CMK (cell line): ENCODE measurements at places on chromosomes 6 and 20.
A peak's percentile ranks its signal among the peaks of the same experiment; 100 is the strongest.

GRCh38 chr20:57909763-57910331 is 200.0 kb upstream of the PMEPA1 start:
- no peak for DNase-seq

DNA sequence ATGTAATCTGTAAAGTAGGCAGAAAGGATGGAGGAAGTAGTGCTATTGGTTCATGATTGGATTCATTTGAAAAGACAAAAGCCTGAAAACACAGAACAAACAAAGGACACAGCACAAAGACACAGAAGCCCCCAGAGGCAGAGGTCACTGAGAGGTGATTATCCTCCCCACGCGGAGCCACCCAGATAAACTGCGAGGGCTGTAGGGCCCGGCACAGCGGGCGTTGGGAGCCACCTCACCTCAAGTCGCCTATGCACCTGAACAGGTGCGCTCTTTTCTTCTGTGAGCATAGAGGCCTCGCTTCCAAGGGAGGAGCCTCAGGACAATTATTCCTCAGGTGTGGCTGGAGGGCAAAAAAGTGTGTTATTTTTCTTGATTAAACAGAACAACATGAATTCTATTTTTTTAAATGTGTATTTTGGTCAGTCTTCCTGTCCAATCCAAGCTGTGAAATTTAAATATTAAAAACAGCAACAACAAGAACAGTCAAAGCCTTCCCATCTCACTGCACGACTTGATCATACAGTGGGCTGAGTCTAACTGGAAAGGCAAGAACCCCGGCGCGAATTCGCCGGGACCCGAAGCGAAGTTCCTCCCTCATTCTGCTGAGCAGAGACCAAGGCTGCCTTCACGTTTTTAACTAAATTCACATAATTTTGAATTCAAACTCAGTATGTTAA is 205.3 kb downstream of the THBS2 start:
- no peak for DNase-seq

DNA sequence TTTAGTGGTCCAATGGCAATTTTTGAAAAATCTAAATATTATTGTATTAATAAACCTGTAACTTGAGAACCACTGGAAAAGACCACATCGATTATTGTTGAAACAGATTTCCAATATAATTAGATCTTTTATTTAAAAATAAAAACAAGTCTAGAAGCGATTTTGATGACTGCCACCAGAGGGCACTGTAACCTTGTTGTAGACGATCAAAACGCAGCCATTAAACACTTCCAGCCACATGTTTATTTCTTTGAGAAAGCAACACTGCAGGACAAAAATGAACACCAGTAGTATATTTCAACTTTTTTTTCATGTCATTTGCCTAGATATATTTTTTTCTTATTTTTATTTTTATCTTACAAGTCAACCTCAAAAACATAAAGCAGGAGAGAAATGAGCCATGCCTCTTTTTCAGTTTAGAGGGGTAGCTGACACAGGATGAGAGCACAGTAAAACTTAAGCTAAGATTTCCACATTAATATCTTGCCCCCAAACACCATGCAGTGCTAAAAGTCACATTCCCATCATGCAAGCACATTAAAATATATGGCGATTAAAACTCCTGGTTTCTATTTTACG is 115.4 kb downstream of the OPRM1 start:
- peak; percentile 32 for DNase-seq

DNA sequence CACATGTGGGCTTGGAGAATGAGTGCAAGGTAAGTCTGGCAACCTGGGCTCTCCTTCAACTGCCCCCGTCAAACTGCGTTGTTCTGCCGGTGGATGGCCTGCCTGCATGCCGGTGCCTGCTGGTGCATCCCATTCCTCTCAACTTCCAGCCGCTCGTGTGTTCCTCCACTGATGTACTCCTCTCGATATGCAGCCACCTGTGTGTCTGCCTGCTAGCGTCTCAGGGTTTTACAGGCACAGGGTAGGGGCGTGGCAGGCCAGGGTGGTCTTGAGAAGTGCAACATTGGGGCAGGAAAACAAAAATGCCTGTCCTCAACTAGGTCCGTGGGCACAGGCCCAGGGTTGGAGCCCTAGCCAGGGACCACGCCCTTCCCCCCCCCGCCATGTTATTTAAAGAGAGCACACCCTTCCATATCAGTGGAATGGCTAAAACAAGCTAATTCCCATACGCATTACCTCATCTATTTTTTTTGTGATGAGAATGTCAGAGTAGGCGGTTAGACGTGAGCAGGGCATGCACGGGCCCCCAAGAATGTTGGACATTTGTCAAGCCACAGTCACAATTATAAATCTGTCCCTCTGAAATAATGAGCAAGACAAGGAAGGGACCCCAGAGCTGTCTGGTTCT is 33.2 kb downstream of the SERPINB6 start:
- no peak for DNase-seq

DNA sequence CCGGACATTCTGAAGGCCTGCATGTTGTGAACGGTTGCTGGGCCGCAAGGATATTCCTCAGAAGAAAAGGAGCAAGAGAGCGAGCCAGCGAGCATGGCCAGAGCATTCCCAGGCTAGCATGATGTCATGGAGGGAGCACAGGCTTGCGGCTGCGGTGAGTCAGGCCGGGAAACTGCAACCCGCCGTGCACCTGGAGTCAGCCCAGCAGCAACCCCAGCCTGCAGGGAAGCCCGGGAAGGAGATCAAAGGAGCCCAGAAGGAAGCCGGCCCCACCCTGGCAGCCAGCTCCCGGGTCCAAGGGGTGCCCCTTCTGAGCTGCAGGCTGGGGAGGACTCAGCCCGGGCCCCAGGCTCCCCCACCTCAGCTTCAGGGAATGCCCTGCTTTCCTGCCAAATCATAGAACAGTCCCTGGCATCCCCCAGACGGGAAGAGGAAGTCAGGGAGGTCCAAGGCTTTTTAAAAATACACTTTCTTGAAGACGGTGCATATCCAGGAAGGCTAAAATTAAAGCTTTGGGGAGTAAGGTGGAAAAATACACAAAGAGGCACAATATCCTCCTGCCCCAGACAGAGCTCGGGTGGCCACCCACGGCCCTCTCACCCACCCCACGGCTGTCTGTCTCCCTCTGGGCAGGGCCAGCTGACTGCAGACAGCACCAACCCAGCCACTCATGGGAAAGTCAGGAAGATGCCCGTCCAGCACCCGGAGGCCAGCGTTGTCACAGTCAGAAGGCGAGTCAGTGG is 53.7 kb downstream of the BMP7 start:
- no peak for DNase-seq

GRCh38 chr6:56399250-56399671 is 151.9 kb upstream of the COL21A1 start:
- DNase-seq = no peak

- peak; percentile 11 for DNase-seq
Observed at GRCh38 chr6:46781478-46782378, 11.5 kb upstream of the MEP1A start.

- no peak for DNase-seq
Observed at GRCh38 chr6:69884231-69884630, 17.9 kb downstream of the COL19A1 start.

GRCh38 chr6:76035713-76036112 is 36.7 kb downstream of the IMPG1 start:
- DNase-seq = no peak

DNA sequence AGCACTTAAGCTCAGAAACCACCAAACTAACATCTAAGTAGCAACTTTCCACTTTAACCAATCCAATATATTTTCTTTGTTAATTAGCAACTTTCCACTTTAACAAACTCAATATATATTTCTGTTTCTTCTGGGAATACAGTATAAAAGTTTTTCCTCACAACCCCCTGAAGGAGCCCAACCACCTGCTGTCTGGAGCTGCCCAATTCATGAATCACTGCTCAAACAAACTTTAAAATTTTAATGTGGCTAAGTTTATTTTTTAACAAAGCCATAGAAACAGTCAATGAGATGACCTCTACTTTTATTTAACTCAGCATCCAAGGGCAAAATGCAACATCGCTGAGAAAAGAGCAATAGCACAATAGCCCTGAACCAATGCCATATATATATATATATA is 500.1 kb downstream of the EPM2A start:
- DNase-seq = no peak

GRCh38 chr6:56660381-56660730 is 17.7 kb upstream of the DST start:
- no peak for DNase-seq

- DNase-seq = no peak
Observed at GRCh38 chr20:50373674-50374286, 136.4 kb upstream of the PTPN1 start.

GRCh38 chr20:3156811-3157619 is 2.6 kb downstream of the FASTKD5 start:
- no peak for DNase-seq

DNA sequence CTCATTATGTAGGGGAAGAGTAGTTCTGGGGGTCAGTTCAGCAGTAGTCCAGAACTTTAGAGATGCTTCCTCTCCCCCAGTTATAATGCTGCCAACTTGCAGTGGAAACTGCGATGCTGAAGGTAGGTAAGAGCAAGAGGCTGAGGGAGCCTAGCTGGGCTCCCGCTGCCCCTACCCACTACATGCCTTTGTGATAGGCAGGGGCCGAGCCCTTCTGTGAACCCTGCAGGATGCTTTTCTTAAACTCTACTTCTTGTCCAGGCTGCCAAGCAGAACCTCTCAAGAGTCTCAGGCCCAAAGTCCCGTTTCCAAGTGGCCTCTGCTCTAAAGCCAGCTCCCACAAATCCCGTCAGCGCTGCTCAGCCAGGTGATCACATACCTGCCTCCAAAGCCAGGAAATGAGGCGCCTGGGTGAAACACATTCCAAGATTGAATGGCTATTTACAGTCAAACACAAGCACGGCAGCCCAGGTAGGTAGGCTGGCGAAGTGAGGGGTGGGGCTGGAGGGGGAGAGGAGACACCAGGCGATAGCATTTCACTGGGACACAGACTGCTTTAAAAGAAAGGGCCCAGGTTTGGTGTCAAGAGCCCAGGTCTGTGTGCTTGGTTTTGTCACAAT is 150.7 kb downstream of the CD24 start:
- no peak for DNase-seq

DNA sequence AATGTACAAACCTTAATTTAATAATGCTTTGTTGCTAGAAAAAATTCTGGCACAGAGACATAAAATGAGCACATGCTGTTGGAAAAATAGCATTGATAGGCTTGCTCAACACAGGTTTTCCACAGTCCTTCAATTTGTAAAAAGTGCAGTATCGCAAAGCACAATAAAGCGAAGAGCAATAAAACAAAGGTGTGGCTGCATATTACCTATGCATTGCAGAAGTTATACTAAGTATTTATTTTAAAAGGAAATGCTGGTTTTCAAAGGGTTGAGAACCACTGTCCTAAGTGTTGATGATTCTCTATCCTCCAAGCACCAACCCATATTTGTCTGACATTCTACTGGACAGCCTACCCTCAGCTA is 54.1 kb upstream of the CAP2 start:
- no peak for DNase-seq

DNA sequence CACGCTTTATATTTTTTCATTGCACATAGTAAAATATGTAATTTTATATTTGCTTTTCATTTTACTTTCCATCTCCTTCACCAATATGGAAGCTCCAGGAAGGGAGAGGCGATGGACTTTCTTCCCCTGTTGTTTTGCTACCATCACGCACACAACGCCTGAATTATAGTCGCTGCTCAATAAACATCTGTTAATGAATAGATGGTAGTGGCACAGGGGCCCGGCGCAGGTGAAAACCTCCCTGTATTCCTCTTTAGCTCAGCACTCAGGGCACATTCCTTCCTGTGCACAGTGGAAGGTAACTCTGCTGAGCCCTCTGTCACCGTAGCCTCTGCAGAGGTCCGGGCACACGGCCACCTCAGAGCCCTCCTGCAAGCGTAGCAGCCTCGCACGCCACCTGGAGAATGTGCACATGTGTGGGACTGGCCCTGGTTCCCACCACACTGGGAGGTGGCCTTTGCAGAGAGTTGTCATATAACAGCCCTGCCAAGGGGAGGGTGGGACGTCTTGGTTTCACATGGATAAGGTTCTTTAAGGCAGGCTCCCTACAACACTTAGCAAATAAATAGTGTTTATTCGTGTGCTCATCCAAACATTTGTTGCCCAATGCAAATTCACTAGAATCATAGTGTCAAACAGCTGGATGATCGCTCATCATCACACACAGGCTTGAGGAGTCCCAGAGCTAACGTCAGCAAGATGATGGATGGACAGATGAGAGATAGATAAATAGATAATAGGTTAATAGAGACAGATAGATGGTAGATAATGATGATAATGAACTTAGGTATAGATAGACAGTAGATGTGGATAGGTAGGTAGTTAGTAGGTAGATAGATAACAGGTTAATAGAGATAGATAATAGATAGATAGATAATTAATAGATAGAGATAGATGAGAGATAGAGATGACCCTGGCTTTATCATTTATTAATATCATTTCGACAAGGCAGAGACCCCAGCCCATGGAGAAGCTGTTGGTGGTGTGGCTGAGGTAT is 32.3 kb upstream of the AFDN start:
- no peak for DNase-seq

DNA sequence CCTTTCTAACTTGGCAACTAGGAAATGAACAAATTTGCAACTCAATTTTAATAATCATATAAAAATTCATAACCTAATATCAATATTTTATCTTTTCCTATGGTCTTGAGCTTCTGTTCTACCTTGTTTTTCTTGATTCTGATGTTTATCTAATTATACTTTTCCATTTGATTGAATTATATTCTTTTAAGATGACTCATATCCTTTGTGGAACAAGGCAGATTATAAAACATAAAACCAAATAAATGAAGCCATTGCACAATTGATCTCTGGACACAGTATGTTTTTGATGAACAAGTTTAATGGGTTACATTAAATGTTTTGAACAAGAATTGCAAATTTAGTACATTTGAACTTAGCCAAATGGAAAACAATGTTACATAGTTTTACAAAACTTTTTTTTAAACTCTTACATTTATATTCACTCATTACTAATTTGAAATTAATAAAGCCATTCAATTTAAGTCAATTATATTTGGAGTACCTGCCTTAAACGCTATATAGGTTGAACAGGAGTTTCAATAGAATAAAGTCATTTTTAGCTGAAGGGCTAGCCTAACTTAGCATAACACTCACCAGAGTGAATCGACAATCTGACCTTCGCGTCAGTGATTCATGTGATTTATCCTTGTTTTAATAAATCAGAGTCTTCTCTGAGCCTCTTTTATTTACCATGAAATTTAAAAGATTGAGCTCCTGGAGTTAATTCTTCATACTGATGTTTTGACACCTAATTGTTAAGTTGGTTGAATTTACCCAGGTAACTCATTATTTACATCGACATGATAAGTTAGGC is 3.8 kb downstream of the NCOA7 start:
- DNase-seq = no peak
